ENCODE measurements at places on chromosomes 5 and 9.

DNA sequence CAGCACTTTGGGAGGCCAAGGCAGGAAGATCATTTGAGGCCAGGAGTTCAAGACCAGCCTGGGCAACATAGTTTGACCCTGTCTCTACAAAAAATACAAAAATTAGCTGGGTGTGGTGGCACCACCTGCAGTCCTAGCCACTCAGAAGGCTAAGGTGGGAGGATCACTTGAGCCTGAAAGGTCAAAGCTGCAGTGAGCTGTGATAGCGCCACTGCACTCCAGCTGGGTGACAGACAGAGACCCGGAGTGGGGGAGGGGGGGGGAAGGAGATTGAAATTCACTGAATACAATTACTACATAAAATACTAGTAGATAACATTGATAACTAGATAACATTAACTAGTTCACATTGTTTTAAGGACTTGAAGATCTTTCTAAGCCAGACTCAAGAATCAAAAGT, 345.6 kb downstream of the BNC2 start:
- no peak for DNase-seq

- no peak for DNase-seq
These were observed 25.4 kb downstream of the SREK1 start for GRCh38 chr5:66169534-66169933.

- no peak for DNase-seq
These were observed 316.4 kb downstream of the NR3C1 start for GRCh38 chr5:143086908-143087637.

- DNase-seq: no peak
These were observed 76.6 kb upstream of the MAST4 start for GRCh38 chr5:66519626-66520025.

DNA sequence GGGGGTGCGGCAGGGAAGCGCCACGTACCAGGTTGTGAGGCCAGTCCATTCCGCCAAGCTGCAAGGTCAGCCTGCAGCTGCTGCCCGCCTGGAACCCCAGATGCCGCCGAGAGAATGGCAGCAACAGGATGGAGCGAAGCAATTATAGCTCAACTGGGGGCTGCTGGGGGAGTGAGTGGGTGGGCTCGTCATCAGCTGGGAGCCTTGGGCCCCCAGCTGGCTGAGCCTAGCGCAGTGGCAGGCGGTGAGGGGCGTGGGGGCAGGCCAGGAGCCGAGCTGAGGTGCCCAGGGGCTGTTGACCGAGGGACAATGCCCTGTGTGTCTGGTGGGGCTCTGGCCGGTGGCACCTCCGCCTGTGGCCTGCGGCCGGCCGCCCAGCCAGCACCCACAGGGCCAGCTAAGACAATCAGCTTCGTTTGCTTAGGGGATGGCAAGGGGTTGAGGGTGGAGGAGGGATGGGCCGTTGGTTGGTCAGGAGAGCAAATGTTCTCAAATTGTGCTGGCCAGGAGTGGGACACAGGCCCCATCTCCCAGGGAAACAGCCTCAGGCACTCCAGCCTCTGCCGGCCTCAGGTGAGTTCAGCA, at the start of gene IL17B:
Gene IL17B (minus strand): TSS at position 116 of the 585 bp plus-strand sequence. CDS start 67 bp downstream, at position 49.
- no peak for DNase-seq

- DNase-seq: no peak
These were observed 63.8 kb upstream of the RARS1 start for GRCh38 chr5:168422431-168422830.

DNA sequence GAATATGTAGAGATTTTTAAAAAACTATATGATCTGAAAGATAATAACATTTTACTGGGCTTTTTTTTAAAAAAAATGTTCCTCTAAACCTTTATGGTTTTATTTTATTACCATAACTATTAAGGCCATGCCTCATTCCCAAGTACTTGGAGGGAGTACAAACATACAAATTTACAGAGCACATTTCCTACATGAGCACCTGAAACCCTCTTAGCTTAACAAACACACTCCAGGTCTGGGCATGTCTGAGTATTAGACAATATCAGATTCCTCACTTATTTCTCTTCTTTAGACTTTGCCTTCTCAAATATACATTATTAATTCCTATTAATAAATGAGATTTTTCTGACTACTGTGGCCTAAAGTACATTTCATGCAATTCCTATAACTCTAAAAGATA, 319.2 kb downstream of the SLCO4C1 start:
- no peak for DNase-seq

DNA sequence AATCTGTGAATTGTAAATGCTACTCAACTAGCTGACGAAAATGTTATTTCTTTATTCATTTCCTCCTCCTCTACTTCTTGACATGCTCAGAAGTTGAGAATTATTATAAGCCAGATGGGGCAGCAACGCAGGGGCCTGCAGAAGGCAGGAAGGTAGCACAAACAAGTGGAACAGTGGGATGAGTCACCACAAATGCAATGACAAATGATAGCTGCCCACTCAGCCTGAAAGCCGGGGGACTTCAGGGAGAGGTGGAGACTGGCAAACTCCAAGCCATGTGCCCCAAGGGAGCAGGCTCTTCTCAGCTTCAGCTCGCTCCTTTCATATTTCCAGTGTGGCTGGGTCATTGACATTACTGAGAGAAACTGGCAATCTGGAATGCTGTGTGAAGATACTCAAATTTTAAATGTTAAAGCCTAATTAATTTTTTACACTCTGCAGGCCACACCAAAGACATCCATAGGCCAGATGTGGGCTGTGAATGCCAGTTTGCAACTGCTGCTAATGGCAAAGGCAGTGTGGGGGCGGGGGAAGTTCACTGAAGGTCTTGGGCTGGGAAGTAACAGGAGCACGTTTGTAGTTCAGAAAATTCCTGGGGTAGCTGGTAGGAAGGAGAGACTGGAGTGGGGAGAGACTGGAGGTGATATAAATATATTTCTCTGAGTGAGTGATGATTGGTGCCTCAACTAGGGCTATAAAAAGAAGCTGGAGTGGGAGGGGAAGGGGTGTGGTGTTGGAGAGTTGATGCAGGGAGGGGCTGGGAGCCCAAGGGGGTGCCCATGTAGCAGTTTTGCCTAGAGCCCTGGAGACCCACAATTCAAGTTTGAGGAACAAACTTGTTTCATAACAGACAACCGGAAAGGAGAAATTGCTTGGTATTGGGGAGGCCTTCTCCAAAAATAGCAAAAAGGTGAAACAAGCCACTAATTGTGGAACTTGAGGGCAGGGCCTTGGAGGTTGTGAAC, 20.8 kb upstream of the ADRB2 start:
- DNase-seq: no peak

DNA sequence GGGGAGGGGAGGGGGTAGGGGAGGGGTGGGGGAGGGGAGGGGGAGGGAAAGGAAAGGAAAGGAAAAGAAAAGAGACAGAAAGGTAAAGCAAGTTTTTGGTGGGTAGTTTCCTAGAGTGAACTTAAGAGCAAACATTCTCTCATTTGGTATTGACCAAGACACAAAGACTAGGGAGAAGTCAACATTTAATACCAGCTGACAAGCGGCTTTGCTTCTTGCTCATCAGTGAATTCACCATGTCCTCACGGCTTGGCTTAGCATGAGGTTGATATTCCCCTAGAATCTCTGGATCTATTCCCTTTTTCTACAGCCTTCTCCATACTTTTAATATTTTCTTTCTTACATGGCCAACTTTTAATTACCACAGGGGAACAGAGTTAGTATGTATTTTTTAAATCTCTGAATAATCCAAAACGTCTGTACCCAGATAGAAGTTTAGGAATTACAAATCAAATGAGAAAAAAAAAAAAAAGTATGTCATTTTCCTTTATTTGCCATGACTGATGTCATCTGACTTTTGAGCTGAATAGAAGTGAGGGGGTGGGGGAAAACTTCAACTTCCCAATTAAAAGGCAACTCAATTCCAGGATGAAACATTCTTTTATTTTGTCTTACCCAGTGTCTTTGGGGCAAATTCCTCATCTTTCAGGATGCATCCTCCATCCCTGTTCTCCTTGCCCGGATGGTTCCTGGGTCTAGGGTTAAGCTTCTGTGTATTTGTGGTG, 40.1 kb upstream of the GLIS3 start:
- DNase-seq: no peak

DNA sequence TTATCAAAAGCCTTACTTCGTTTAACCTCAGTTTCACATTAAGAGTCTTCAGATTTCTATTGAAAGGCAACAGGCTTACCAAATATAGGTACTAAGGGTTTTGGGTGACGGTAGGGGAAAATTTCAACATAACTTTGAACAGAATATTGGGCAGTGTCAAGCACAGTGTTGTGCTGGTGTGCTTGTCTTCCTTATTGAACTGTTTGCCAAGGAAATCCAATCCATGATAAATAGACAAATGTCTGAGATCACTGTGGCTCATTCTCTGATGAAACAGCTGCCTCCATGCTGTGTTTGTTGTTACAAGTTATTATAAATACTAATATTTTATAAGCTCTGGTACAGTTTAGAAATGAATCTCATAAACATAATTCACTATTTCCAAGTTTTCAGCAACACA, 730.1 kb downstream of the NR2F1-AS1 start:
- DNase-seq: no peak

GRCh38 chr5:135602882-135603721, 24.3 kb upstream of the CXCL14 start:
- DNase-seq: no peak

GRCh38 chr5:148732692-148733091, 78.4 kb upstream of the HTR4 start:
- DNase-seq: no peak

GRCh38 chr5:176875783-176876505, 23.2 kb downstream of the HK3 start:
- DNase-seq: no peak

- DNase-seq: peak; percentile 55
These were observed 125.2 kb downstream of the GPBP1 start for GRCh38 chr5:57298985-57299491.

DNA sequence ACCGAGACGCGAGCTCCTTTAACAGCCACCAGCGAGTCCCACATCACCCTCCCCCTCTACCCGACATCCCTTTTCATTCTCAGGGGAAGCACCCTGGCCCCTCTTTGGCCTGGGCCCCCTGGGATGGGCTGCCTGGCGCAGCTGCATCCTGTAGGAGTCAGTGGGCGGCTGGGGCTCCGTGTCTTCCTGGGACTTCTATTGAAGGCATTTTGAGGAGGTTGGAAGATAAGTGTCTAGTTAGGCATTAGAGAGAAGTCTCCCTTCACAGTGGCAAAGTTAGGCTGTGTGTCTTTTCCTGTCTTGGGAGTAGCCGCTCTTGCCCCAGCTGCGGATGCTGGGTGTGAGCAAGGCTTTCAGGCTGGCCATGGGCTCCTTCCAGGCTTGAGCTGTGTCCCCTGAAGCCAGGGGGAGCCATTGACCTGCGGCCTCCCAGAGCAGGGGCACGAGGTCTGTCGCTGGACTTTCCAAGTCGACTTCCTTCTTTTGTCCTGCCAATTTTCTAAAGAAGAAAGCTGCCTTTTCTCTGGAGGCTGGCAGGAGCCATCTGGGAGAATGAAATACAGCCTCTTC, 18.6 kb upstream of the NKD2 start:
- no peak for DNase-seq

GRCh38 chr9:95089257-95090022, 228.1 kb downstream of the FANCC start:
- no peak for DNase-seq

GRCh38 chr5:124176692-124177091, 569.7 kb downstream of the ZNF608 start:
- DNase-seq: no peak

DNA sequence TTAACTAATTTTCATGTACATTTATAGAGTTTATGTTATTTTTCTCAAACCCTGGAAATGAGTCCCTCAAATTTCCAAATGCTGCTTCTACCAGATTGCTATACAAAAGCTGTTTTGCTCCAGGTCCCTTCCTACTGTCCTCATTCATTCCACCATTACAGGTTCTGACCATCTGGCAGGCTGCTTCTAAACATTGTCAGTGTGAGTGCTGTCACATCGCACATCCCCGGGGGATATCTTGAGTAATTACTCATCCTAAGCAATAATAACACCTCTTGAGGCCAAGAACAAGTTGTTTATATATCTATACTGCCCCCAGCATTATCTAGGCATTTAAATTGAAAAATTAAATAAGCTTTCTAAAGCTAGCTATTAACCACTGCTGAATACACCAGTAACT, 1675.3 kb upstream of the CDH6 start:
- no peak for DNase-seq

GRCh38 chr5:62143268-62144229, 162.5 kb upstream of the KIF2A start:
- DNase-seq: no peak

- DNase-seq: no peak
These were observed 220.0 kb downstream of the GOLPH3 start for GRCh38 chr5:31954091-31954490.

GRCh38 chr5:177098470-177099141, 11.9 kb downstream of the FGFR4 start:
- no peak for DNase-seq

GRCh38 chr9:121210536-121210935, 8.9 kb upstream of the RAB14 start:
- DNase-seq: no peak

GRCh38 chr5:179953987-179954386, 46.3 kb upstream of the TBC1D9B start:
- DNase-seq: no peak

- DNase-seq: no peak
These were observed 189.5 kb downstream of the ERCC6L2 start for GRCh38 chr9:96064826-96065481.

- DNase-seq: no peak
These were observed 81.5 kb downstream of the WNK2 start for GRCh38 chr9:93265301-93265971.

DNA sequence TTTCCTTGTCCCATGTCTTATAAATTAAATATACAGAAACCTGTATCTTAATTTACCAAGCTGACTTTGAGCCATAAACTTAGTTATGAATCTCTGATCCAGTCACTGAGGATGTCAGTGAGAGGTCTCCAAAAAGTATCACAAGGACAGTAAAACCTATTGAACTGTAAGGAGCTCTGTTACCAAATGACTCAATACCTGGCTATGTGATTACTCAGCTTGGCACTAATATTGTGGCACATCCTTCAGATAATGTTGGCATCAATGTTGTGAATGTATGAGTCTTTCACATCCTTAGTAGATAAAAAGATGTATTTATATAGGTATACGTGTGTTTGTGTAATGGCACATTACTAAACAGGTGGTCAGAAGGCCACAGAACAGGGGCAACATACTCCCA, 18.0 kb upstream of the CAPSL start:
- DNase-seq: no peak

GRCh38 chr5:28374492-28374967, 1336.1 kb upstream of the CDH9 start:
- no peak for DNase-seq

DNA sequence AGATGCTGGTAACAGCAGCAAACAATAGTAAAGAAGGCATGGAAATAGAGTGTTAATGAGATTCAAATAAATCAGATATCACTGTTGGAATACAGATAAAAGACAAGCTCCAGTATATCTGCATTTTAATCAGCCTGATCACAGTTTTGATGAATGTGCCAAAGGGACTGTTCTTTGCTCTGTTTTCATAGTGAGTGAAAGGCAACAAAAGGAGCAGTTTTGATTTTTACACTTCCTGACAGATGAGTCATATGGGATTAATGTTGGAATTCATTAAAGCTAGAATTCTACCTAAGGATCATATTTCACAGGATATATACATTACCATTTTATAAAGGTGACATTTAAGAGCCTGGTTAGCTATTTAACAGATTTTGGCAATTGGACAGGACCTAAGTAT, 743.3 kb upstream of the PTPRD start:
- no peak for DNase-seq
